Bladder microvascular endothelial cell (primary cell): ENCODE measurements at places on chromosomes 4 and X. TPM values are rescaled to one million over a fixed set of nuclear protein-coding genes. Genes with fewer than 3 reads are reported as not detected.

CTAG2 gene
- total RNA-seq = not detected in 2 replicates

NBDY gene
- 3.2 and 6.6 TPM in 2 replicates for total RNA-seq

HSD17B13 gene
- total RNA-seq = 0.13 and 0.16 TPM in 2 replicates

TMEM154 gene
- 2.8 and 2.9 TPM in 2 replicates for total RNA-seq

GABRB1 gene
- total RNA-seq = not detected in 2 replicates

GPRIN3 gene
- total RNA-seq = 1.1 and 2.3 TPM in 2 replicates

MGARP gene
- total RNA-seq = 0.49 and 0.94 TPM in 2 replicates

PNMA6F gene
- not detected in 2 replicates for total RNA-seq

CSN1S1 gene
- not detected in 2 replicates for total RNA-seq

NWD2 gene
- total RNA-seq = not detected in 2 replicates

EDA gene
- total RNA-seq = 0.49 and 0.94 TPM in 2 replicates

RASSF6 gene
- total RNA-seq = not detected in 2 replicates

VEGFC gene
- 4.5 and 8.3 TPM in 2 replicates for total RNA-seq

MSANTD1 gene
- total RNA-seq = 0.32 and 0.82 TPM in 2 replicates

UGT2B17 gene
- not detected in 2 replicates for total RNA-seq

MMRN1 gene
- total RNA-seq = 190 and 2,383 TPM in 2 replicates

GRIA2 gene
- total RNA-seq = not detected in 2 replicates

MORF4L2 gene
- 289 and 375 TPM in 2 replicates for total RNA-seq

TSPAN6 gene
- total RNA-seq = 32.4 and 84.7 TPM in 2 replicates

TAF7L gene
- 0.13 and 0.32 TPM in 2 replicates for total RNA-seq

IL2 gene
- not detected in 2 replicates for total RNA-seq

C4orf36 gene
- total RNA-seq = 0.16 TPM in 1 of 2 replicates, not detected in the other

CTAG1A gene
- not detected in 2 replicates for total RNA-seq

CENPU gene
- 8.8 and 22.7 TPM in 2 replicates for total RNA-seq

S100G gene
- not detected in 2 replicates for total RNA-seq

XG gene
- 0.31 and 2.6 TPM in 2 replicates for total RNA-seq

DACH2 gene
- total RNA-seq = not detected in 2 replicates

HS6ST2 gene
- under 0.01 and 0.13 TPM in 2 replicates for total RNA-seq

MAGEA2 gene
- not detected in 2 replicates for total RNA-seq

PRRG3 gene
- not detected in 2 replicates for total RNA-seq

OTC gene
- 0.69 TPM in 1 of 2 replicates, not detected in the other for total RNA-seq

RIBC1 gene
- 0.16 and 0.19 TPM in 2 replicates for total RNA-seq

LEF1 gene
- 0.16 TPM in 1 of 2 replicates, not detected in the other for total RNA-seq

SPON2 gene
- total RNA-seq = 1.3 and 4.9 TPM in 2 replicates

AVPR2 gene
- 1.4 and 1.9 TPM in 2 replicates for total RNA-seq

SRPX gene
- 64.1 and 74.6 TPM in 2 replicates for total RNA-seq

P2RY10 gene
- total RNA-seq = not detected in 2 replicates

TMSB15B gene
- total RNA-seq = 1.9 and 5.7 TPM in 2 replicates

GPR119 gene
- total RNA-seq = not detected in 2 replicates

XAGE1B gene
- not detected in 2 replicates for total RNA-seq

TMSB15C gene
- total RNA-seq = 2.8 and 8.8 TPM in 2 replicates

FGD1 gene
- 1.5 and 2.1 TPM in 2 replicates for total RNA-seq

RHOXF2 gene
- not detected in 2 replicates for total RNA-seq

TMEM131L gene
- 6.3 and 24.4 TPM in 2 replicates for total RNA-seq

AKAP14 gene
- total RNA-seq = not detected in 2 replicates

RADX gene
- total RNA-seq = 0.13 and 0.65 TPM in 2 replicates

ADRA2C gene
- total RNA-seq = 0.16 and 0.31 TPM in 2 replicates

BMX gene
- total RNA-seq = 58.3 and 172 TPM in 2 replicates

GPRASP1 gene
- 0.65 and 3.3 TPM in 2 replicates for total RNA-seq

DMD gene
- total RNA-seq = 0.32 and 5.9 TPM in 2 replicates

TBC1D8B gene
- total RNA-seq = 2.4 and 6.8 TPM in 2 replicates

SYTL5 gene
- total RNA-seq = under 0.01 TPM in 1 of 2 replicates, not detected in the other

IKBKG gene
- 12.1 and 14.2 TPM in 2 replicates for total RNA-seq
